Cerebellar nuclear complex (tissue), 1 donor: ENCODE measurements at places on chromosomes 13 and 19.

DNA sequence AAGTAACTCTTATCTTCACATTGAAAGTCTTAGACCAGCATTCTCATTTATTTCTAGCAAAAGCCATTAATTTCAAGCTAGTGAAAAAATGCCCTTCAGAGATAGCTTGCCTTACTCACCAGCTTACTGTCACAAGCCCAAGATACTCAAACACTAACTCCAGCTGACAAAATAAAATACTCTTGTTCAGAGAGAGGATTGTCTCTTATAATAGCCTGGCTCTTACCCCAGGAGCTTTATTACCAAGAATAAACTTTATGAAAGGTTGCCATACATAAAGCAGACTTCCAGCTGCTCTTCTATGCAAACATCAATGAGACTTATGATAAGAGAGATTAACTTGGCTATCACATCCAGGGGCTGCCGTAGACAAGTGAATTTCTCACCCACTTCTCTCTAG lies 53.6 kb downstream of the XPO4 start:
- DNase-seq, result no peak

DNA sequence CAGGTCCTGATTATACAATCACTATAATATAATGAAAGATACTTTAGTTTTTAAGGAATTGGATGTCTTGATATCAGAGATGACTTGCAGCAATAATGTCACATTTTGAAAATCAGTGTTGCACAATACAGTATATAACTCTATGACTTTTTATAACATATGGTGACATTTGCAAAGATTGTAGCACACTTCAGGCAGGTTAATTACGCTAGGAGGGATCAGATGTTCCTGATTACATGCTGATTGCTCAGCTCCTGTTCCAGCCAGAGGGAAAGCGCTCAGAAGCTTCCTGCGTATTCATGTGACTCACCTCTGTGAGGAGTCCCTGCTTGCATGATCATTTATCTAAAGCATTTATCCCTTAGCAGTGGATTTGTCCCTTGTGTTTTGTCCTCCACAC lies 265.6 kb downstream of the GPC5 start:
- DNase-seq, result no peak

GRCh38 chr19:41546386-41546789 lies 29.6 kb upstream of the CEACAM21 start:
- no peak for DNase-seq

- DNase-seq, result no peak
Measured at GRCh38 chr13:75236774-75237173, 245.2 kb downstream of the TBC1D4 start.

DNA sequence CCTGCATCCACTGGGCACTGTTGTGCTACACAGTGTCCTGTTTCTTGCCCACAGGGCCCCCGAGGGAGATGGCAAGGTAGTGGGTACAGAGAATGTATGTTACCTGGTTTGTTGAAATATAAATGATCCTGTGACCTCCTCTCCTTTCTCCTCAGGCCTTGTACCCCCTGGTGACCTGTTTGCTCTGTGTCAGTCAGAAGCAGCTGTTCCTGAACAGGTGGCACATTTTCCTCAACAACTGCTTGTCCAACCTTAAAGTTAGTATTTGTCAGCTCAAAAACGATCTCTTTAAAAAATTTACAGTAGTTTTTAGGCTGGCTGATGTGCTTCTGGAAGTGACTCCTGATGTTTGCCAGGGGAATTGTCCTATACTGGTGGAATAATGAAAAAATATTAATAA lies 105.1 kb downstream of the FRY start:
- no peak for DNase-seq

DNA sequence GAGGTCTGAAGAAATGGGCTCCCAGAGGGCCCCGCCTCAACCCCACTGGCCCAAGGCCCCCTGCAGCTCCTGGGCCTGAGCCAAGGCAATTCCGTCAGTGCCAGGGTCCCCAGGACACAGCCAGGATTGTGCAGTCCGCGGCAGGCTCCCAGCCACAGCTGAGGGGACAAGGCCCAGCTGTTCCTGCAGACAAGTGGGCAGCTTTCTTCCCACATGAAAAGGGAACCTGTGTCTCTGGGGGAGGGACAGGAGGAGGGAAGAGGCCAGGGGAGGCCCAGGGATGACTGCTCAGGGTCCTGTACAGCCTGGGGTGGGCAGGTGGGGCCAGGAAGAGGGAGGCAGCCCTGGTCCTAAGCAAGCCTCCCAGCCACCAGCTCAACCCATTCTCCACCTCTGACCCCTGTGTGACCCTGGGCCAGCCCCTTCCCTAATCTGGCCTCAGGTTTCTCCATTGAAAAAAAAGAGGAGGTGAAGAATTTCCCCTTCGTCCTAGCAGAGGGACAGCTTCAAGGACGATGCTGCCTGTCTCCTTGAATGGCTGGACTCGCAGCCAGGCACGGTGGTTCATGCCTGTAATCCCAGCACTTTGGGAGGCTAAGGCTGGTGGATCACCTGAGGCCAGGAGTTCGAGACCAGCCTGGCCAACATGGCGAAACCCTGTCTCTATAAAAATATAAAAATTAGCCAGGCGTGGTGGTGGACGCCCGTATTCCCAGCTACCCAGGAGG lies 20.5 kb upstream of the VSTM2B start:
- no peak for DNase-seq
